M059J (cell line): ENCODE measurements at places on chromosomes 12 and 14.

- no peak for DNase-seq
These were observed 27.7 kb upstream of the ETFBKMT start for GRCh38 chr12:31631809-31632208.

GRCh38 chr14:67191768-67192290 is 2.6 kb downstream of the GARIN2 start:
- DNase-seq, result peak; percentile 24

DNA sequence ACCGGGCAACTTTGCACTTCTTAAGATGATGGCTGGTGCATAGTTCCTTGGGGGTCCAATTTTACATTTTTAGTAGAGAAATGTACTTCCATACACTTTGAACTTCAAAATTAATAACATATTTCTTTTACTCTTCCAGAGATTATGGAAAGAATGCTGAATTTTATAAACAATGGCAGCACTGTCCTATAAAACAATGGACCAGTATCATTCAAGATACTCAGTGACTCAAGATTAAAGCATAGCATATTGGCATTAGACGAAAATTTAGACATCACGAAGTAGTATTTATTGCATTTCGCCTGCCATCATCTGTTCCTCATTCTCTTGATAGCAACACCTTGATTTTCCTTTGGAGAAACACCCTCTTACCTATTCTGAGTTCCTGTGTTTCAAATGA is 118.3 kb upstream of the ATF7IP start:
- DNase-seq, result no peak

DNA sequence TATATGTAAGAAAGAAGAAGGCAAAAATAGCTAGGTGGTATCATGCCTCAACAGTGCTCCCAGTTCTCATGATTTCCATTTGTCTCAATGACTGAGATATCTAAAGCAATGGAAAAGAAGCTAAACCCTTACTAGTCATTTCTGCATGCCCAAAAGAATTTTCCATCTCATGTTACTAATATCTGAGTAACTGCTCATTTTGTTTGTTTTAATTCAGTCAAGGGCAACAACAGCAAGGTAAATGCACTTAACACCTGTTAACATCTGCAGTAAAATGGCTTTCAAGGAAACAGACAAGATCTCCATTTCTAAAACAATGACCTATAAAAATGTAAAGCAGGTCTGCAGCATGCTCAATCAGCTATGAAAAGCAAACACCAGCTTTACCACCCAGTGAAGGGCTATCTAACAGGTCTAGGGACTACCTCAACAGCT is 19.4 kb upstream of the SELPLG start:
- DNase-seq, result no peak
